ENCODE measurements at places on chromosomes 13 and 19.

DNA sequence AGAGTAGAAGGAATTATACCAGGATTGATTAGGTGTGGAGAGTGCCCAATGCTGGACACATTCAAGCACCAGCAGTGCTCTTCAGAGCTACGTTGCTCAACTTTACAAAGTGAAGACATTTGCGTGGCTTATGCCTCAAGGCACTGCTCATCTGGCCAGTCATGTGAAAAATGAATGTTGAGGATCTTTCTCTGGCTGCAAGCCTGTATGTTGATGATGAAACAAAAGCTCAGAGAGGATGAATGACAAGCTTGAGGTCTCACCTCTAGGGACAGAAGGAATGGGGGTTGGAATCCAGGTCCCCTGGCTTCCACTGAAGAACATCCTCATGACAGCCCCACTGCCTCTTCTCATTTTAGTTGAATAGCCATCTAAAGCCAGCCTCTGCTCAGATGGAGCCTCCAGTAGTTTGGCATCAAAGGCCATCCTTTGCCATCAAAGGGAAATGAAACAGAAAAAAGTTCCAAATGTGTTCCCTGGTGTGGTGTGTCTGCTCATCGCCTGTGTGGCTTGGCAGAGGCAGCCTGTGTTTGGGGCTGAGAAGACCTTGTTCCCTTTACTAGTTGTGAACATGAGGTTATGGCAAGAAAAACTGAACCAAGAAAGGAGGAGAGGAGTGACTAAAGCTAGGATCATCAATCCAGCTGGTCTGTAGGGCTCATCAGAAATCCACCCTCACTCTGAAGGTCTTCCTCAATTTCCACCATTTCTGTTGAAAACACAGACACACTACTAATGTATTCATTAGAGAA is 114.0 kb upstream of the KL start:
- no peak for DNase-seq
- H3K27ac ChIP-seq: no peak overlapping the region
- no peaks in the 10 kb centered on the region for H3K4me1 ChIP-seq

DNA sequence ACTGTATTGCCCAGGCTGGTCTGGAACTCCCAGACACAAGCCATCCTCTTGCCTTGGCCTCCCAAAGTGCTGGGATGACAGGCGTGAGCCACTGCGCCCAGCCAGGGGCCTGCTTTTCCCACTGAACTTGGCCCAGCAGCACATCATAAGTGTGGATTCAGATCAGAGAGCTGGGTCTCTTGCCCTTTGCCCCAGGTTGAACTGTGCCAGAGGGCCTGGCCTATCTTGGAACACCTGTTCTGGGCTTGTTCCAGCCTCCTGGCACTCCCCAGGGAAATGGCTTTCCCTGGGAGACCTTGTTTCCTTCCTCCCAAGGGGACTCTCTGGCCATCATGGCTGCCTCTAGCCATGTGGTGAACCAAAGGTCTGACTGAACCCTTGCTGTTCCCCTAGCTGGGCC is 3.4 kb downstream of the CC2D1A start:
- H3K27ac ChIP-seq: peak overlapping the region; percentile 57
- peaks cover 21% of the 10 kb centered on the region for H3K36me3 ChIP-seq
- H3K27me3 ChIP-seq: no peaks in the 10 kb centered on the region
- no peak overlapping the region for H3K4me3 ChIP-seq

GRCh38 chr13:105377452-105377851 is 1158.0 kb downstream of the EFNB2 start:
- H3K27ac ChIP-seq: no peak overlapping the region
- no peaks in the 10 kb centered on the region for H3K27me3 ChIP-seq
- no peaks in the 10 kb centered on the region for H3K36me3 ChIP-seq
- DNase-seq: no peak
- no peaks in the 10 kb centered on the region for H3K4me1 ChIP-seq

DNA sequence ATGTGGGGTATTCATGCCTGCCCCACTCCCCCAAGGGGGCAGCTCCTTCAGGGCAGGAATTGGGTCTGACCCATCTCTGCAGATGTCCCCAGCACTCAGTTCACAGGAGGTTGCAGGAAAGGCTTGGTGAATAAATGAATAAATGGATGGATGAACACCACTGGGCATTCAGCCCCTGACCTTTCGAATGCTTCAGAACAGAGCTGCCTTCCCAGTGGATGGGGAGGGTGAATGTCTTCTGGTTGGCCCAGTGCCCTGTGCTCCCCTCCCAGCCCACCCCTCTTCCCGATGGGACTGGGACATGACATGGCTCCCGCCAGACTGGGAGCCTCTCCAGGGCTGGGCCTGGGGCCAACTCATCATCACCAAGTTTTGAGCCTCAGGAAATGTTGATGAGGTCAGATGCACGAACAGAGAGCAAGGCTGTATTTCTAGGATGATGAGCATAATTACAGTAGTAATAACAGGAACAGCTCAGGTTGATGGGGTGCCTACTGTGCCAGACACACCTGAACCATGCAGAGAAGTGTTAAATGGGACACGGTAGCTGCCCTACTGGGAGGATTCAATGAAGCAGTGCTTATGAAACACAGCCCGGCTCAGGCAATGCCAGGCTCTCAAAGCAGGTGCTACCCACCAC is 25.7 kb downstream of the VRK3 start:
- peaks cover 28% of the 10 kb centered on the region for H3K4me1 ChIP-seq
- no peak overlapping the region for H3K4me3 ChIP-seq
- DNase-seq: no peak
- H3K36me3 ChIP-seq: peaks cover 79% of the 10 kb centered on the region
- no peak overlapping the region for H3K27ac ChIP-seq

DNA sequence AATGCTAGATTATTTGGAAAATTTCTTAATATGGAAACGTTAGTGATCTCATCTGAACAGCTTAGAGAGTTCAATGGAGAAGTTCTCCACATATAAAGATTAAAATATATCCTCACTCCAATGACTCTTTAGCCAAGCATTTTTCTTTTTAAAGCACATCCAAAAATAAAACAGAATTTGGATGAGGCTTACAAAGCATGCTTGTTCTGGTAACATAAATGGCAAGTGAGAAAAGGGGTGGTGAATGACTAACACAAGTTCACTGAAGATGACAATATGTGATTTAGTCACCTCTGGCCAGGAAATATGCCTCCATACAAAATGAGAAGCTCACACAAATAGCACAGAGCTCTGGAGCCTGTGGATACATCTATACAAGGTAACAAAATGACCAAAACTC is 253.0 kb downstream of the PCDH20 start:
- DNase-seq: no peak
- no peaks in the 10 kb centered on the region for H3K4me1 ChIP-seq
- no peaks in the 10 kb centered on the region for H3K27me3 ChIP-seq
- H3K4me3 ChIP-seq: no peak overlapping the region
- no peak overlapping the region for H3K27ac ChIP-seq

DNA sequence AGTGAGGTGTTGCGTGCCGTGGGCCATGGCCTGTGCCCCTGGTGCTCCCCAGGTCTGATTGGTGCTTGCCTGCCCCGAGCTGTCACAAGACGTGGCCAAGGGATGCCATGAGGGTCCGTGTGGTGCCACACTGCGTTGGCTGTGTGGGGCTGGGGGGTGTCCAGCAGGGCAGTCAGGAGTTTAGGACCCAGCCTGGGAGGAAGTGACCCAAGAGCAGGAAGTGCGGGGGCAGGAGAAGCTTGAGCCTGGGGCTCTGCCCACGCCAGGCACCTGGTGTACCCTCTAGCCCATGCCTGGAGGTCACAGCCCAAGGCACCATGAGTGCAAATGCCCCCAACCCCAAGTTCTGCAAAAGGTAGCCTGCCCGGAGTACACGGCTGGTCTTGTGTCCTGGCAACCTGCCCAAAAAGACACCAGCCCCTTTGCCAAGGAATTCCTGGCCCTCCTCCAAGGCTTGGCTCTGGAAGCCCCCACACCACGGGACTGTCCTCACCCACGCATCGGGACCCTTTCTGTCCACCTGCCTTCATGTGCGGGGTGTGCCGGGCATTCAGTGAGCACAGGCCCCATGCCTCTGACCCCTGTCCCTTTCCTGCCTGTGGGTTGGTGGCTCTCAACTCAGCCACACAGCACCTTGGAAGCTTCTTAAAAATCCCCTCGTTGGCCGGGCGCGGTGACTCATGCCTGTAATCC is 24.9 kb downstream of the MPND start:
- peak overlapping the region; percentile 87 for H3K4me3 ChIP-seq
- DNase-seq: no peak
- H3K27ac ChIP-seq: peak overlapping the region; percentile 95
- peaks cover 62% of the 10 kb centered on the region for H3K4me1 ChIP-seq

DNA sequence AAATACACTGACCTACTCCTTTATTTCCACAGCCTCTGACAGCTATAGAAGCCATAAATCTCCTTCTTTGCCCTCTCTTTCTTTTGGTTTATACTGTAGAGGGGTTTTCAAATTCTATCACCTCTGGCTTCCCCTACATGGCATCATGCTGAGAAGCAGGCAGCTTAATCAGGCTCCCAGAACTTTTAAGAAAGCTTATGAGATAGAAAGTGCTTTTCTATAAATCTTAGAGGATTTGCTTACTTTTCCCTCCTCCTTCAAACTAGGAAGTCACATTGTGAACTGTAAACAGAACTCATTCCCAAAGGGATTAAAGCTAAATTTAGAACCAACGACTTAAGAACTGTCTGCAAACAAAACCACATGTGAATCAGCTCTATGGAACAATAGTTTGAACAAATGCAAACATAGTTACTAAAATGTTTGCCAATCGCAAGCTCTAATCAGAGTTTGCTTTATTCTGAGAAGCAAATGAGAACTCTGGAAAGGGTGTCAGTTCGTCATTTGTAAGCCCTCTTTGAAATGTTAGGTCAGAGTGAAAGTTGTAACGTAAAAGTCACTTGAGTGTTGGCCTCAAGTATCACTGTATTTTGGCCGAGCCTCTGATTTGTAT is 344.1 kb downstream of the RFC3 start:
- peaks cover 5% of the 10 kb centered on the region for H3K4me1 ChIP-seq
- DNase-seq: no peak
- no peak overlapping the region for H3K27ac ChIP-seq
- no peaks in the 10 kb centered on the region for H3K36me3 ChIP-seq
- H3K4me3 ChIP-seq: no peak overlapping the region
- peaks cover 7% of the 10 kb centered on the region for H3K27me3 ChIP-seq

DNA sequence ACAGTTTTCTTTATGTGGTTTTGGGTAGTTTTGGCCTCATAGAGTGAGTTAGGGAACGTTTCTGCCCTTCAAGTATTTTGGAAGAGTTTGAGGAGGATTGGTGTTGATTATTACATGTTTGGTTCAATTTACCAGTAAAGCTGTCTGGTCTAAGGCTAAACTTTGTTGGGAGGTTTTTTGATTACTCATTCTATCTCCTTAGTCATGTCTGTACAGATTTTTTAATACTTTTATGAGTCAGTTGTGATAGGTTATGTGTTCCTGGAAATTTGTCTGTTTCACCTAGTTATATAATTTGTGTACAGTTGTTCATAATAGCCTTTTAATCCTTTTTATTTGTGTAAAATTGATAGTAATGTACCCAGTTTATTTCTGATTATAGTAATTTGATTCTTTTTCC is 20.4 kb downstream of the RNF17 start:
- H3K36me3 ChIP-seq: no peaks in the 10 kb centered on the region
- no peak for DNase-seq
- H3K4me1 ChIP-seq: no peaks in the 10 kb centered on the region
- no peak overlapping the region for H3K4me3 ChIP-seq
- peaks cover 16% of the 10 kb centered on the region for H3K27me3 ChIP-seq

- peaks cover 13% of the 10 kb centered on the region for H3K27me3 ChIP-seq
- H3K4me1 ChIP-seq: no peaks in the 10 kb centered on the region
- no peak overlapping the region for H3K4me3 ChIP-seq
These were observed 51.2 kb downstream of the MBD3L2B start for GRCh38 chr19:6970021-6970420.

DNA sequence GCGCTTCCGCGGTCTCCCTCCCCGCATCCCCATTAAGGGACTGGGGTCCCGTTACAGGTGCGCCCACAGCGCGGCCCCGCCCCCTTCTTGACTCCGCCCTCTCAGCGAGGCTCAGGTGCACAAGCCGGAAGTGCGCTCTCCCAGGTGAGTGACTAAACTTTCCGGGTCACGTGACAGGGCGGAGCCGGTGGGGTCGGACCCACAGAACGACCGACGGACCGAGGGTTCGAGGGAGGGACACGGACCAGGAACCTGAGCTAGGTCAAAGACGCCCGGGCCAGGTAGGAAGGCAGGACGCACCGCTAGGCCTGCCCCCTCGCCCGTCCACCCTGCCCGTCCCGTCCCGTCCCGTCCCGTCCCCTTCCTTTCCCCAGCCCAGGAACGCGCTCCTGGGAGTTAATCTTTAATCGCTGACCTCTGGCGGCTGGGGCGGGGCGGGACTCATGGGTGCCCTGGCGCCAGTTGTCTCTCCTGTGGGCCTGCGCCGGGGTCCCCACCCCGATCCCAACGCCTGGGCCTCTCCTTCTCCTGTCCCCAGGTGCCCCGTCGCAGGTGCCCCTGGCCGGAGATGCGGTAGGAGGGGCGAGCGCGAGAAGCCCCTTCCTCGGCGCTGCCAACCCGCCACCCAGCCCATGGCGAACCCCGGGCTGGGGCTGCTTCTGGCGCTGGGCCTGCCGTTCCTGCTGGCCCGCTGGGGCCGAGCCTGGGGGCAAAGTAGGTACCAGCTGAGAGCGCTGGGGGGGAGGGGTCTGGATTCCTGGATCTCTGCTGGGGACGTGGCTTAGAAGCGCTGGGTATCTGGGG is at the start of gene CRB3:
TSS of gene CRB3 (plus strand) at position 202 of the 804 bp plus-strand sequence. CDS start at position 633, 431 bp downstream.
- H3K27ac ChIP-seq: peak within 1 kb of the TSS; percentile 62
- peaks cover 20% of the 10 kb centered on the region for H3K27me3 ChIP-seq
- H3K4me1 ChIP-seq: peaks cover 33% of the 10 kb centered on the region
- H3K4me3 ChIP-seq: peak within 1 kb of the TSS; percentile 79
- peaks cover 28% of the 10 kb centered on the region for H3K36me3 ChIP-seq

DNA sequence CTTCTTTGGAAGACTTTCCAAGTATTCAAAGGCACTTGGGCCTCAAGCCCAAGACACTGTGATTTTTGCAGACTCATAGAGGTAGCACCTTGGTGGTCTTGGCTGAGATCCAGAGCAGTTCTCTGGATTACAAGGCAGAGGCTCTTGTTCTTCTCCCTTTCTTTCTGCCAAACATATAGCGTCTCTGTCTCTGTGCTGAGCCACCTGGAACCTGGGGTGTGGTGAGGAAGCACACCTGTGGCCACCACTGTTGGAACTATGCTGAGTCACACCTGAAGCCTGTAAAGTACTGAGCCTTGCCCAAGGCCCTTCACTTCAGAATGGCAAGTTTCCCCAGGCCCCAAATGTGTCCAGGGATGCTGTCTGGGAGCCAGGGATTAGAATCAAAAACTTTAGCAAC is 127.5 kb downstream of the FREM2 start:
- no peaks in the 10 kb centered on the region for H3K27me3 ChIP-seq
- H3K4me3 ChIP-seq: no peak overlapping the region
- H3K4me1 ChIP-seq: no peaks in the 10 kb centered on the region
- H3K27ac ChIP-seq: no peak overlapping the region
